Cardiac muscle cell (in vitro differentiated cells and primary cell): ENCODE measurements at places on chromosomes 5 and 9.
A peak's percentile ranks its signal among the peaks of the same experiment; 100 is the strongest.

GRCh38 chr5:57450991-57451876, 31.4 kb downstream of the ACTBL2 start:
- no peak for DNase-seq

DNA sequence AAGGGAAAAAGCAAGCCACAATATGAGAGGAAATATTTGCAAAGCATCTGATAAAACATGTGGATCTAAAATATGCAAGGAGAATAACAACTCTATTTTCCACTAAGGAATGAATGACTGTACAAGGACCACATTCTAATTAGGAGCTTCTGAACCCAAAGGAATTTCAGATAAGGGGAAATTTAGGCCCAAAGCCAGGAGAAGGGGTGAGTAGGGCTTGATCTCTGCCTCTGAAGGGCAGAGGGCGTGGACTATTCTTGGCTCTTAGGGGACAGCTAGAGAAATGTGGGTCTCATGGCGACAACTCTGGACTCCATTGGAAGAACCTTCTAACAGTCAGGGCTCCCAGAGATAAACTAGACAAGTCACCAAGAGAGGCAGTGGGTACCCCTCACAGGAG, 132.7 kb upstream of the GABRP start:
- no peak for DNase-seq

DNA sequence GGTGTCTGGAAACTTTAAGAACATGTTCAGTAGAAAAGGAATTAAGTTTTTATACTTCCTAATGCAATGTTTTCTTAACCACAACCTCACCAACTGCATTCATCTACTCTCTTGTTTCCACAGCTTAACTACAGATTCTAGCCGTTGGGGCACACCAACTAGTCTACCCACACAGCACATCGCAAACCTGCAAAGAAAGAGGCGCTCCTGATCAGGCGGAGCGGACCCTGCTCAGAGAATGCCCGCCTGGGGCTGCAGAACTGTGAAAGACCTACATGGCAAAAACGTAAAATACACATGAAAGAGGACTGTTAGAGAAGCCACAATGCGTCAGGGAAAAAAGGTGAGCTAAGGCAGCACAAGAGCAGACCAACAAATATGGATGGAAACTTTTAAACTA, 75.4 kb upstream of the RAPGEF6 start:
- DNase-seq: no peak

DNA sequence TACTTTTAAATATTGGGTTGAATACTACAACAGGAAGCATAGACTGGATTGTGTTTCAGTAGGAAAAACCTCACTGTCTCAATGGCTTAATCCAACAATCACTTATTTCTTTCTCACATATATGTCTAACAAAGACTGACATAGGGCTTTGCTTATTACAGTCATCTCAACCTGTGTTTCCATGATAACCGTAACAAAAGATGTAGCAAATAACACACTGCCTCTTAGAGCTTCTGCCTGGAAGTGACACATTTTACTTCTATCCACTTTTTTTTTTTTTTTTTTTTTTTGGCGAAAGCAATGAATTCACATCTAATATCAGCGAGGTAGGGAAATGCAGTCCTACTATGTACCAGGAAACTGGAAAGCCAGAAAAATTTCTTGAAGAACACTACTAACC, 204.9 kb upstream of the CDKN2B start:
- no peak for DNase-seq

DNA sequence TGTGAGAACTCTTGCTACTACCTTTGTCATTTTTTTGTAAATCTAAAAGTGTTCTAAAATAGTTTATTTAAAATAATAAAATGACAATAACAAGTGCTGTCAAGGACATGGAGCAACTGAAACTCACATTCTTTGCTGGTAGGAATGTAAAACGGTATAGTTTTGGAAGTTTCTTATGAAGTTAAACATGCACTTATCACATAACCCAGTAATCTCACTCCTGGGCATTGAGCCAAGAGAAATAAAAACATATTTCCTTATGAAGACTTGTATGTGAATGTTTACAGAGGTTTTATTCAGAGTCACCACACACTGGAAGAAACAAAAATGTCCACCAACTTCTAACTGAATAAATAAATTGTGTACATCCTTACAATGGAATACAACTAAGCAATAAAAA, 46.0 kb upstream of the COL15A1 start:
- no peak for DNase-seq

DNA sequence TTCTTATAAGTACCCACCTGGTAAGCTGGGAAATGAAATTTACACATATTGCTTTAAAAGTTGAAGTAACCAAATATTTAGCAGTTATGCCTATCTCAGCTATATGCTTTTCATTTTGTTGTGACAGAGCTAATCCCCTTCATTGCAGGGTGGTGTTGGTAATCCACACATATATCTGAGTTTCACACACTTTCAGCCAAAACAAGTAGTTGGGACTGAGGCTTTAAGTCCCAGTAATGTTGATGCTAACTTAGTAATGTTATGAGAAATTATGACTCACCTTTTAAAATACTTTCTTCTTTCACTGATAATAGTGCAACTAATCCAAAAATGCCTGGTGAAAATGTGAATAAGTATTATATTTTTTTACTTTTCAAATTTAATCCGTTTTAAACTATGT, 19.2 kb upstream of the RICTOR start:
- DNase-seq: no peak

GRCh38 chr5:72477176-72477575, 30.0 kb downstream of the ZNF366 start:
- DNase-seq: no peak

DNA sequence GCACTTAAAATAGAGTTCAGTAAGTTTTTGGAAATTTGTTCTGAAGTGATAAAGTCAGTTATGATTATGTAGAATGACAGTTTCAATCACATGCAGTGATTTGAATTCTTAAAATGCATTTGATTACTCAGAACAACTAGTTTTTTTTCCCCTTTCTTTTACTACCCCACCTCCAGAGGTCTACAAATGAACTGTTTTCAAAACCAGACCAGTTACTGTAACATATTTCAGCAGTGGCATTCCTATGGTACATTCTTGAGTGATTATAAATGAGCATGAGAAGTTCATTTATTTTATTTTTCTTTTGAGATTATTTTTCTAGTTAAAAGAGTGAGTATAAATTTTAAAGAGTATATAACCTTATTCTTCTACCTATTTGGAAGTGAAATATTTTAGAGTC, 71.6 kb downstream of the NNT start:
- DNase-seq: no peak

GRCh38 chr9:133633681-133634080, 2.5 kb upstream of the DBH start:
- DNase-seq: no peak

- DNase-seq: no peak
Observed at GRCh38 chr5:75616971-75617621, 5.8 kb downstream of the ANKDD1B start.

DNA sequence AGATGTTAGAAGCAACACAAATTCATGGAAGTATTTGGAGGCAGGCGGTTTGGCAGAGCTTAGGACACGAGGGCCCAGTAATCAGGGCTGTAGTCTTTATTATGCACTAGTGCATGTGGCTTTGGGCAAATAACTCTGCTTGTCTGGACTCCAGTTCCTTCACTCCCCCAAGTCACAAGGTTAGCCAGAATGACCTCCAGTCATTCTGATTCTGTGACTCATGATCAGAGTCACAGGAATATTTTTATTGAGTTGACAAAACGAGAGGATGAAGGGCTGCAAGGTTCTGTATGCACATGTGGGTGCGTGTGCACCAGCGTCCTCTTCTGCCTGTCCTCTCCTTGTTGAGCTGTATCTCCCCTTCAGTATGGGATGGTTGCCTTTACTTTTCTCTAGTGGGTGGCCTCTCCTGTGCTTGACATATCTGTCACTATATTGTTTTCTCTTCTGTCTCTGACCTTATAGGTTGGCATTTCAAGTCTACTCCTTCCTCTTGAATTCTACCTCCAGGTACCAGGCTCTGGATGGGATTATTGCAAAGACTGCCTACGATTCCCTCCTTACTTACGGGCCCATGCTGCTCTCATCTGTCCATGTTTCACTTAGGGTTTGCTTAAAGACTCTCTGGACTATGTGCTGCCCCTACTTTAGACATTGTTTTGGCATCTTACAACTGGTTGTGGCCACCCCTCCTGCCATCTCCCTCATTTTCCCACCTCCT, 94.6 kb downstream of the KDM4C start:
- DNase-seq: peak; percentile 35

DNA sequence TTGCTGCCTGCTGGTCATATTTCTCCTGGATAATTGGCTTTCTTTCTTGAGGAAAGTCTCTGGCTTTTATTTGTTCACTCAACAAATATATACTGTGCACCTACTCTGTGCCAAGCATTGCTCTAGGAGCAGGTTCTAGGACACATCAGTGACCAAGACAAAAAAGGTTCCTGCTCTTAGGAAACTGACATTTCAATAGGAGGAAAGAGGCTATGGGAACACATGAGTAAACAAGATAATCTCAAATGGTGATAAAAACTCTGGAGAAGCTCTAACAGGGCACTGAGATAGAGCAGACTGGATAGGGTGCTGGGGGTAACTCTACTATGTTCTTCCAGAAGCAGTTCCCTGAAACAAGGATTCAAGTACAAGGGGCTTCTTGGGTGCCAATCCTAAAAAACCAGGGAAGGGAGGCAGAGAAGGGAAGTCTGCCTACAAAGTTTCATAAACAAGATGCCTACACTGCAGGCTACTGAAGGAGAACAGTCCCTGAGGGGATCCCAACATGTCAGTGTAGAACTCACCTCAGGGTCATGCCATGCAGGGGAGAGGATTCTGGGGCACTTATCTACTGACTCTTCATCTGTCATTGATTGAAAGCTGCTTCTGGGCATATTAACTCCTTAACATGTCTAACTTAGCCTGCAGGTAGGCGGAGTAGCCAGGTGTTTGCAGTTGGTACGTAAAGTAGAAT, 181.3 kb downstream of the GRIA1 start:
- DNase-seq: no peak

DNA sequence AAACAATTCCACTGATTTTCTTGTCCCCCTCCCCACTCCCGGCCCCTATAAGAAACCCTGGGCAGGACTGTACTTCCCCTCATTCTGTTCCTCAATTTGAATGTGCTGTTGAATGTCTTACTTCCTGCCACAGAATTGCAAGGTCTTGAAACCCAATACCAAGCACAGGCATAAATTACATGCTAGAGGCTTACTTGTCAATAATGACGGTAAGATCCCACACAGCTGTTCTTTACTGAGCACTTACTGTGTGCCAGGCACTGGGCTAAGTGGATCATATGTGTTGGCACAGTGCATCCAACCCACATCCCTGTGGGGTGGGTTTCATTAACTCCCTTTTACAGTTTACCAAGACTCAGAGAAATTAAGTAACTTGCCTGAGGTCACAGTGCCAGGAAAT, 63.4 kb downstream of the MVB12B start:
- no peak for DNase-seq

- DNase-seq: no peak
Observed at GRCh38 chr5:157533011-157533481, 42.5 kb downstream of the ADAM19 start.

DNA sequence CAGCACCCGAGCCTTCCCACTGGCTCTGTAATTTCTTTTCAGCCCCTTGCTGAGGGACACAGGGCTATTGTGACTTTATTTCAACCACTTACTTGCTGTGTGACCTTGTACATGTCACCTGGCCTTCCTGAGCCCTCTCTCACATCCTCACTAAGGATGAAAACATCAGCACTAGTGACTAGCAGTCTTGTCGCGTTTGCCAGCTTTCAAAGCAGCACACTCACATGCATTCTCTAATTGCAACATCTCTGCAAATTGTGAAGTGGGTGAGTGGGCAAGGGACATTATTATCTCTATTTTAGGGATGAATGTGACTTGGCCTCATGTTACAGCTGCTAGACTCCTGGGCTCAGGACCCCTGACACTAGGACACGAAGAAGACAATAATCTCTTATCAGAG, 144.5 kb downstream of the SEC61B start:
- no peak for DNase-seq

DNA sequence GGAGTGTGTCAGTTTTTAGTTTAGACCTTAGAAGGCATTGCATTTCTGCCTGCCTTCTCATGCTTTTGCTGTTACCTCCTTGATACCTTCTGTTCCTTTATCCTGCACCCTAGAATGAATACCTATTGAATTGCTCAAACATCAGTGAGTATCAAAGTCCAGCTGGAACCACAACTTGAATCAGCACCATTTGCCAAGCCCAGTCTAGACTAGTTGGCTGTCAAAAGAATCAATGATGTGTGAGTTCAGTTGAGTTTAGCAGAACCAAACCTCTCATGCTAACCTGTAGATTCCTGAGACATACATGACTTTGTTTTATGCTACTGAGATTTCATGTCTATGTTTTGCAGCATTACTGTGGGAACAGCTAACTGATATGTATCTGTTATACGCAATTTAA, 116.6 kb downstream of the FAM170A start:
- DNase-seq: no peak

DNA sequence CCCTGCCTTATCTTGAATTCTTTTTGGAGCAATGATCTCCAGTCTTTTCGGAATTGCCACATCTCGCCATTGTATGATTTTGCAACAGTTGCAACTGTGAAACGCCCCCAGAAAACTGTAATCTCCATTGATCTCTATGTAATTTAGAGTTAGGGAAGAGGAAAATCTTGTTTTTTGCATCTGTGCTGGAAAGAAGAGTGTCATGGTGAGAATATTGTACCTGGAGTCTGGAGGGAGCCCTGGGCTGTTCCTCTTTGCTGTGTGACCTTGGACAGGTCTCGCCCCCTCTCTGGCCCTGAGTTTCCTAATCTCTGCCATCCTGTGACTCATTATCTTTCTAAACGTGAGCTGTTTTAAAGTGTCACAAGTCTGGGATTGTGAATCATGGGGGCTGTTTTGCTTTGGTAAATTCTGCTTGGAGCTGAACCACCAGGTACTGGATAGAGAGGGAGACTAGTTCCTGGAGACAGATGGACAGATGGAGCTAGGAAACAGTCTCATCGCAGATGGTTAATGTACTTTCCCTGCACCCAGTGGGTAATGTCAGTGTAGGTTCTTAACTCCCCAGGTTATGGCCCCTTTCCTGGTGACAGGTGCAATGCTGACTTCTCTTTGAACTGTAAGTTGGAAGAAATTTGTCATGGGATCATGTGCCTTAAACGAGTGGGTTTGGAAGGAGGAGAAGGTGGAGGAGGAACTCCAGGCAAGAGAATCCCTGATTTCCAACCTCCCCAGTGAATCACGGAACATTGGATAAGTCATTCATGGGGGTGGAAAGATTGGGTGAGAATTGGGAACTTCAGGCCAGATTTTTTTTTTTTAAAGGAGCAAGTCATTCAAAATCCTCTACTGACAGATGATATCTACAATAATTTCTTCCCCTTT, 19.6 kb downstream of the PPARGC1B start:
- DNase-seq: peak; percentile 68

DNA sequence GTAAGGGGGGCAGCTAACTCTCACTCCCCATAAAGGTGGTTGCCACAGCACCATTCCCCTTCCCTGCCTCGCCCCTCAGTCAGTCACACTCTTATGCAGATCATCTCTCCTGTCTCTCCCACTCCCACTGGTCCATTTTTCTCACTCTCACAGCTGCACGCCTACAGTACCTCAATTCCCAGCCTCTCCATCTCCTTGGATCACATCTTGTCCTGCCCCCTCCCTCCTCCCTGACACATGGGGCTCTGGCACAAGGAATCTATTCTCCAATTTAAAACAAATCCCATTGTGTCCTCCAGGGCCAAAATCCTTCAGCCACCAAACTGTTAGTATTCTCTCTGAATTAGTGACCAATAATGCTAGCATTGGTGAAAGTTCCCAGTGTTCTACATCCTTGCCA, 114.4 kb downstream of the AUH start:
- no peak for DNase-seq
